ENCODE measurements at places on chromosomes 7 and 10. TPM values are rescaled to one million over a fixed set of nuclear protein-coding genes. Genes with fewer than 3 reads are reported as not detected.

Gene CALY
- total RNA-seq: 1.6 TPM

Gene CPA2
- 0.48 TPM for total RNA-seq

Gene LAMB4
- total RNA-seq: 0.27 TPM

Gene SVOPL
- total RNA-seq: 0.62 TPM

Gene TEX47
- not detected for total RNA-seq

DNA sequence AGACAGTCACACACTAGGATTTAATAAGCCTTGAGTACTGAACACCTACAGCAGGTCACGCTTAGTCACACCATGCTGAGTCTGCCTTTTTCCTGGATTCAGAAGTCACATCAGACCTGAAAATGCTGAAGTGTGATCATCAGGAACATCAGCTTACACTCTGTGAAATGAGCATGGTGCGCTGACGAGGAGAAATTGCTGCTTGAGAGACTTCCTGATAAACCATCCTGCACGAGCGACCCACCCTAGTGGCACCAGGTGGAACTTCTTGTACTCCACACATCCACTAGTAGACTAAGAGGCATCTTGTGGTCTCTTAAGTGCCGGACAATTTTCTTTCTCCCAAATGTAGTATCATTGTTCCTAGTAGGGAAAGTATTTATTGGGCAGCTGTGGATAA lies 51.8 kb upstream of the MRLN start:
- peak; percentile 79 for DNase-seq
- no peak overlapping the region for H3K4me3 ChIP-seq
- H3K4me1 ChIP-seq: no peaks in the 10 kb centered on the region
- H3K27me3 ChIP-seq: no peaks in the 10 kb centered on the region
- no peak overlapping the region for H3K27ac ChIP-seq
- H3K36me3 ChIP-seq: peaks cover 20% of the 10 kb centered on the region

GRCh38 chr7:95693551-95694333 lies 78.6 kb upstream of the DYNC1I1 start:
- H3K36me3 ChIP-seq: no peaks in the 10 kb centered on the region
- no peaks in the 10 kb centered on the region for H3K27me3 ChIP-seq

GRCh38 chr7:54874804-54875203 lies 115.8 kb upstream of the SEC61G start:
- no peak for DNase-seq
- no peak overlapping the region for H3K4me3 ChIP-seq
- no peaks in the 10 kb centered on the region for H3K27me3 ChIP-seq

- DNase-seq: no peak
- no peaks in the 10 kb centered on the region for H3K27me3 ChIP-seq
- no peak overlapping the region for H3K27ac ChIP-seq
- H3K4me1 ChIP-seq: no peaks in the 10 kb centered on the region
- no peak overlapping the region for H3K4me3 ChIP-seq
Measured at GRCh38 chr7:28677668-28678067, 265.4 kb downstream of the CREB5 start.

- H3K4me3 ChIP-seq: no peak overlapping the region
- no peaks in the 10 kb centered on the region for H3K36me3 ChIP-seq
- DNase-seq: no peak
- no peaks in the 10 kb centered on the region for H3K4me1 ChIP-seq
- no peaks in the 10 kb centered on the region for H3K27me3 ChIP-seq
Measured at GRCh38 chr10:126895214-126895781, 9.9 kb upstream of the DOCK1 start.

DNA sequence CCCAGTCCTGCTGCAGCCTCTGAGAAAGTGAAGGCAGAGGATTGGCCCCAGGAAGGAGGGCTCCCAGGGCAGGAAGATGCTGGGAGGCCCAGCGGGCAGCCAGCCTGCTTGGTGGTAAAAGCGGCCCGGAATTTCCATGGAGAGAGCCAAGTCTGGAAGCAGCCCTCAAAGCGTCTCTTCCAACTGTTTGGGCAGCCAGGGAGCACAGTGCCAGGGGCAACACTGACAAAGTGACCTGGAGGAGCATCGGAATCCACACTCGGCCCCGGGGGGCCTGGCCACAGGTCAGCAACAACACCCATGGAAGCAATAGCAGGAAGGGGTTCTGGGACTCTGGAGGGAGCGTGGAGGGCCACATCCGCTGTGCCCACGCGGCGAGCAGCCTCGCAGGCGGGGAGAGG lies 63.2 kb upstream of the FGFR2 start:
- H3K36me3 ChIP-seq: no peaks in the 10 kb centered on the region
- H3K4me3 ChIP-seq: no peak overlapping the region
- no peaks in the 10 kb centered on the region for H3K4me1 ChIP-seq
- H3K27me3 ChIP-seq: no peaks in the 10 kb centered on the region
- H3K27ac ChIP-seq: no peak overlapping the region

GRCh38 chr10:4977025-4977424 lies 13.8 kb downstream of the AKR1C1 start:
- H3K27me3 ChIP-seq: no peaks in the 10 kb centered on the region
- no peaks in the 10 kb centered on the region for H3K36me3 ChIP-seq
- H3K27ac ChIP-seq: no peak overlapping the region
- DNase-seq: no peak
- H3K4me3 ChIP-seq: no peak overlapping the region

GRCh38 chr10:122034149-122034756 lies 45.3 kb downstream of the TACC2 start:
- H3K27me3 ChIP-seq: no peaks in the 10 kb centered on the region
- H3K4me1 ChIP-seq: no peaks in the 10 kb centered on the region
- H3K36me3 ChIP-seq: no peaks in the 10 kb centered on the region
- no peak overlapping the region for H3K4me3 ChIP-seq
- DNase-seq: peak; percentile 54

DNA sequence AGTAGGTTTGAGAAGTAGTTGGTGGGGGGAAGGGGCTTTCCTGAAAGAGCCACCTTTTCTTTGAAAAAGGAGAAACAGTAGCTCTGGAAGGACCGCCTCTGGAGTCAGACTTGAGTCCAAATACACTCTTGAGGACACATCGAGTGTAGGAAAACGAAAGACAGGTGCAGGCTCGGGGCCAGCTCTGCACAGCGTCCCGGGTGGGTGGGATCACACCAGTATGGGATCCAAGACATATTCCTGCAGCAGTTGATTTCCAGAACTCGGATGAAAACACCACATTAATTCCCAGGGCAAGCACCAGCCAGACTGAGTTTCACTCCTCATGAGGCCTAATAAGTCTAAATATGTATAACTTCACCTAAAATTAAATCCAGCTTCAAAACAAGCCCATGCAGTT lies 61.4 kb downstream of the ASB13 start:
- no peak overlapping the region for H3K27ac ChIP-seq
- H3K4me1 ChIP-seq: peaks cover 7% of the 10 kb centered on the region
- no peak for DNase-seq
- H3K27me3 ChIP-seq: no peaks in the 10 kb centered on the region
- no peak overlapping the region for H3K4me3 ChIP-seq

DNA sequence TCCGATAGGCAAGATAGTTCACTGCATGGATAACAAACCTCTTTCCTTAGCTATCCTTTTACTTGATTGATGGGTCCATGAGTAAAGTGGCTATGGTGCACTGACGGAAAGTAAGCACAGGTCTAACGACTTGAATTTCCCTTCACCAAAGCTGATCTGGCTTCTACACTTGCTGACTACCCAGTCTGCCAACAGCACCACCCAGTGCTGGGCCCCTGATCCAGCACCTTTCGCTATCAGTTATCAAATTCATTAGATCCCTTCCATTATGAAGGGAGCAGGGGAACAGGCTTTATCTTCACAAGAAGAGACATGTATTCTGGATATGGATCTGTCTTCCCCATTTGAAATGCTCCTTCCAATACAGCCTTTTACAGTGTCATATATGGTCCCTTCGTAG lies 855.9 kb downstream of the GRID1 start:
- no peaks in the 10 kb centered on the region for H3K4me1 ChIP-seq
- no peak overlapping the region for H3K4me3 ChIP-seq
- no peaks in the 10 kb centered on the region for H3K36me3 ChIP-seq
- H3K27me3 ChIP-seq: no peaks in the 10 kb centered on the region

All from colonic mucosa (tissue), 4 donors.